T-helper 2 cell (primary cell): ENCODE measurements at places on chromosomes 2 and 18.
A peak's percentile ranks its signal among the peaks of the same experiment; 100 is the strongest.

DNA sequence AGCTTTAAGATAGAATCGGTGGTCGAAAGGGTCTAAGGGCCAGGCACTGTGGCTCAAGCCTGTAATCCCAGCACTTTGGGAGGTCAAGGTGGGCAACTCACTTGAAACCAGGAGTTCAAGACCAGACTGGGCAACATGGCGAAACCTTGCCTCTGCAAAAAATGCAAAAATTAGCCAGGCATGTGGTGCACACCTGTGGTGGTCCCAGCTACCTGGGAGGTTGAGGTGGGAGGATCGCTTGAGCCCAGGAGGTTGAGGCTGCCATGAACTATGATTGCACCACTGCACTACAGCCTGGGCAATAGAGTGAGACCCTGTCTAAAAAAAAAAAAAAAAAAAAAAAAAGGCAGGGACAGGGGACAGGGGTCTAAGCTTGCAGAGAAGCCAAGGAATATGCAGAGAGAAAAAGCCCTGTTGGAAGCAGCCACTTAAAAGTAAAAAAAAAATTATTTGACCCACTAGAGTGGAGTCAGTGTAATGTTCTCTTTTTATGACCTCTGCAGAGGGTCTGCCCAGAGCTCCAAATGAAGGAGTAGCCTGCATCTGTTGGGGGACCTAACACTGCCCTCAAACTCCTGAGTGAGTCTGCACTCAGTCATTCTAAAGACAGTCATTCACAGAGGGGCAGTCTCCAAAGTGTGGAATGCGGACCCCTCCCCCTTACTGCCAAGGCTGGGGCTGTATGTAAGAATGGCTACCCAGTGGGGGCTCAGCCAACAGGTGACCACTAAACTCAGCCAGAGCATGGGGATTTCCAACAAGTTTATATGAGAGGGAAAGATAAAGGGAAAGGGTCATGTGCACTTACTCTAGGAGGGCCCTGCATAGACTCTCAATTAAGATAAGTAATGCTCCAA is 118.5 kb upstream of the CDCA7 start:
- no peak for DNase-seq

GRCh38 chr2:29879456-29879855 is 41.9 kb downstream of the ALK start:
- no peak for DNase-seq

DNA sequence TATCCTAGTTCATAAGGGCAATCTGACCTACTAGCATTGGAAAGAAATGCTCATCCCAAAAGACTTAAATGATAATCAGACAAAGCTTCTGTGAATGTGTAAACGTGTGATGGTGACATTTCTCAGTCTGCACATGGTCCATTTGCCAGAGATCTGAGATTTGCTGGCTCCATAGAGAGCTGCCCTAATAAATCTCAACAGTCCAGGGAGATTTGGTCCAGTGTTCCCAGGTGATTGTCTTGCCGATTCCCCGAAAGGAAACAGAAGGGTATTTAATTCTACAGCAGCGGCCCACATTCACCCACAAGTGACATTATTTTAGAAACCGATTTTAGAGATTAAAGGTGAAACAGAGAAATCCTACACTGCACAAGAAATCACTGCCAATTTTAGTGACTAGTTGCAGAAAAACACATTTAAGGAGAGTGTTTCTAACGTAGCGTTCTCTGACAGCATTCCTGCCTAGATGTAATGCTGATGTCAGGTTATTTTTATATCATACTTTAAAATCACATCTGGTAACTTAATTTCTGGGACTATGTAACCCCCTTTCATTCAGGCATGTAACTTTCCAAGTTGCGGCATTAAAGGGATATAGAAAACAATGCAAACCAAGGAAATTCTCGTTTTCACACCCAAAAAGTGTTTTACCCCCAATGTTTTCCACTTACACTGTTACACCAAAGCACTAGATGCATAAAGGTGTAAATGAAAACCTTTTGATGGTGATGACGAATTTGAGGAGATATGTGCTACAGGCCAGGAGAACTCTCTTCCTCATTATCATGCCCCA is 231.9 kb upstream of the FN1 start:
- DNase-seq: no peak

- DNase-seq: peak; percentile 71
Observed at GRCh38 chr18:79684283-79684631, 4.7 kb downstream of the CTDP1 start.

GRCh38 chr2:88735133-88735532 is 43.7 kb downstream of the RPIA start:
- DNase-seq: no peak

DNA sequence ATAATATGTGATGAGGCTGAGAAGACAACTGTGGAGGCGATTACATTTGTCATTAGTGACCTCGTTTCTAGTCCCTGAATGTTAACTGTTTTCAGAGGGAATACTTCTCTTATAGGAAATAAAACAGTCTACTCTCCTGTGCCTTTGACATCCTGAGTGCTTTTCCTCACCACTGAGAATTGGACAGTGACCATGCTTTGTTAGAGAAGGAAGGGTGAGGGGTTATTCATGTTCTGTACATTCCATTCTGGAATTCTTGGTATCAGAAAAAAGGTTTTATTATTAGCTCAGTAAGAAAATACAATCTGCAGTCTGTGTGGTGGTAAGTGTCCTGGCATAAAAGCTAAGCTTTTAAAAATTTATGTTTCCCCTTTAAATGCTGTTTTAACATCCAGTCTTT is 58.8 kb downstream of the PARD3B start:
- DNase-seq: no peak

GRCh38 chr2:194304191-194304590 is 1352.8 kb upstream of the SLC39A10 start:
- DNase-seq: no peak

GRCh38 chr18:8747440-8747937 is 42.1 kb downstream of the MTCL1 start:
- no peak for DNase-seq

DNA sequence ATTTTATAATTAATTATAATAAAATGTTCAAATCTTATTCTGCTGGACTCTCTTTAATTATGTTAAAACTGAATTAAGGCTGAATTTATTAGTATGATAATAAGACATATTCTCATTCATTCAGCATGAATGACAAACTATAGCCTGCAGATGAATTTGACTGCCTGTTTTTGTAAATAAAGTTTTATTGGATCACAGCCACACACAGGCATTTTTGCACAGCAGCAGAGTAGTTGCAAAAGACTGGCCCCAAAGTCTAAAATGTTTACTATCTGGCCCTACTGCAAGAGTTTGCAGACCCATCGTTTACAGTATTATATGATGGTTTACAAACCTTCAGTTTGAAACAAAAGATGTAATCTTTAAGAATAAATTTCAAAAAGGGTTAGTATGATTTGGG is 58.6 kb downstream of the RMDN2 start:
- no peak for DNase-seq

- DNase-seq: no peak
Observed at GRCh38 chr18:69725009-69725408, 222.7 kb downstream of the CD226 start.

GRCh38 chr18:79068341-79068936 is 755 bp upstream of the ATP9B start:
- DNase-seq: peak; percentile 16

DNA sequence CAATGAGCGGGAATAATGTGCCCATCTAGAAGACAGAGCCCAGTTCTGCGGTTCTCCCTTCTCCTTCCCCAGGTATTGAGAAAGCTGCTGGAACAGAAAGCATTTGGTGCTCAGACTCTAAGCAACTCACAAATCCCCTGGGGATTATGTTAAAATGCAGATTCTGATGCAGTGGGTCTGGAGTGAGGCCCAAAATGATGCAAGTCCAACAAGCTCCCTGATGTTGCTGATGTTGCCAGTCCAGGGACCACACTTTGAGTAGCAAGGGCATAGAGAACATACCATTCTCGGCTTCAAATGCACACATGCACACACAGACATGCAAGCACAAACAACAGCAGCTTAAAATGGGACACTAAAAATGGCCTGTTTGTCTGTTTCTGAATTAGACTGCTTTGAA is 274.8 kb upstream of the NCKAP5 start:
- no peak for DNase-seq

GRCh38 chr18:6406075-6406909 is 8.4 kb downstream of the L3MBTL4 start:
- no peak for DNase-seq

DNA sequence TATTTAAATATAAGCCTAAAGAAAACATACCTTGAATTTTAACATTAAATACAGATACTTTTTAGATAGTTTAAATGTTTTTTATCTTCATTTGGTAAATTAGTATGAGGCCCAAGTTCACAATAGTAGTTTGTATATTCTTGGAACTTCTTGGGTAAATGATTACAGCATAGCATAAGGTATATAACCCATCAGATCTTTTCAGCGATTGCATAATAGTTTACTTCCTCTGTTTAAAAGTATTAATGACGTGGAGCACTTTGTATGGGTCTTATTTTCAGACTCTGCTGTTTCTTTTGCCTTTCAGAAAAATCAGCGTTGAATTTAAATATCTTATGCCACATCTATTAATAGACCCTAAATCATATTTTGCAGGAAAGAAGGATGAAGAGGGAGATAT is 60.2 kb downstream of the CHRNA1 start:
- DNase-seq: no peak

DNA sequence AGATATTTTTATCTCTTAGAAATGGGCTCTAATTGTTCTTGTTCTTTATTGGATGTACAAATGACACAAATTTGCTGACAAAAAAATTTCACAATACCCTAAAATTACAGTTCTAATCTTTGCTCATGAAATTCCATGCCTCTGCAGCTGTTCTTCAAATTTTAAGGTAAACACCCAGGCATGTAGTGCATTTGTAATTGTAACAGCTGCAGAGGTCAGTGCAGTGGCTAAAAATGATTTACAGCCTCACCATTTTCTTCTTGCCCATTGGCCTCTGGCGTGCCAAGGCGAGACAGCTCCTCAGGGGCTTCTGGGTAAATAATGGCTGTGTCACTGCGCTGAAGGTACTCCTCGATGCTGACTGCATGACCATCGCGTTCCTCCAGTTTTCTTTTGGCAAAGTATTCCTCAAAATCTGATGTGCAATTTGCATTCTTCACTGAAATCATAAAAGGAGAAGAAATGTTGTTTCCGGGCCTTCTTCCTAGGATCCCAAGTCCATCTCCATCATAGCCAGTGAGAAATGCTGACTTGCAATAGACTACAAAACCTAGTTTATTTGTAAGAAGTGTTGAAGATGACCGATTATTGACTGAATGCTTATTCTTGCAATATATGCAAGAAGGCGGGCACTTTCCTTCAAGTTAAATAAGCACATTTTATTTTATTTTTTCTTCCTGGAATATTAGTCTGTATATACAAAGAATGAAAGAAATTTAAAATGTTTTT is 115.2 kb downstream of the ZEB2 start:
- no peak for DNase-seq

DNA sequence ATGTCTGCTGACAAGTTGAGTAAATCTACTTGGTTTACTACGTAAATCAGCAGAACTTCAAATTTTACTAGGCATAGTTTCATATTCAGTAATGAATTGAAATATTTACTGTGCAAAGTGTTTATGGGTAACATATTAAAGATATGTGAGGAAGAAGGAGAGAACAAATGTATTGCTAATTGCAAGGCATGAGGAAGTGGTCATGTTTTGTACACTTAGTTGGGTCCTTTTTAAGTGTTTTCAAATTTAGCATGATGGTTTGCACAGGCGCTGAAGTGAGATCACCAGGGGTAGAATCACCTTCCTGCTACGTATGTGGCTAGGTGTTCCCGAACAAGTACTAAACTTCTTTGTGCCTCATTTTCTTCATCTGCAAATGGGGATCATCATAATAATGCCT is 1534.4 kb downstream of the LRP1B start:
- no peak for DNase-seq

- no peak for DNase-seq
Observed at GRCh38 chr2:226524381-226524843, 275.2 kb downstream of the IRS1 start.

DNA sequence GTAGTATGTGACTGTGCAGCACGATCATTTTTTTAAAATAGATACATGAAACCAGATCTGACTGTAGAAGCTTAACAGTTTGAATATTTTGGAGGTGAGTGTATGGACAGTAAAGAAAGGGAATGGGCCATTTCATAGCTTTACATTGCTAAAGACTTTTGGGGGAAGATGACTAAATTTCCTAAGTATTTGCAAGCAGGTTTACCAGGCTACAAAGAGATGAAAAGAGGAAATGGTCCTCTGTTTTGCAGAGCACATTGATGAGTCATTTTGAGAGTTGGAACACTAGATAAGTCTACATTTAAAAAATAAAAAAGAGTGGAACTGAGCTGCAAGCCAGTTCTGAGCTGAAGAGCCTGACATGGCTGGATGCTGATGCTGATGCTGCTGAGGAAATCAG is 115.7 kb upstream of the LRATD1 start:
- DNase-seq: no peak

GRCh38 chr18:41311571-41312547 is 643.2 kb upstream of the PIK3C3 start:
- DNase-seq: no peak

DNA sequence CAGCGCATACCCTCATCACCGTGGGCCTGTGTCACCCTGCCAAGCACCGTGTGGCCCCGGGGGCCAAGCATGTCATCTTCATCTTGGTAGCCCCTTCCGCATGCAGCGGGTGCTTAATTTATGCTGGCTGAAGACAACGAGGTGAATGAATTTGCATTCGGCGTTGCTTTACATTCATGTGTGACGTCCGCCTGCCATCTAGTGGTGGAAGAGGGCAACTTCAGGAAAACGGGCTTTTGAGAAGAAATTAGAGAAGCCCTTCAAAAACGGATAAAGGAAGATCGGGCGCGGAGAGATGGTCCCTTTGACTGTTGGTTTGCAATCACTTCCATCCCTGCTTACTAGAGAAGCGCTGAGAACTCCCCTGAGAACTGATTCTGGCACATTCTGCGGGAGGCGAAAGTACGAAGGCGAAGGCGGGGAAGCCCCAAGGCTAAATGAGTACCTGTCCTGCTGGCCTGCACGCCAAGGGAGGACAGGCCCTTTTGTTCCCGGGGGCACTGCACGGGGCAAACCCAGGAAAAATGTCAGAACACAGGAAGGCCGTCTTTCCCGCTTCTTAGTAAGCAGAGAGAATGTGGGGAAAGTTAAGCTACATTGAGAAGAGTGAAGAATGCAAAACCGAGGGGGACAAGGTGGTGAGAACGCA is 145.9 kb downstream of the ZNF516 start:
- DNase-seq: peak; percentile 64

GRCh38 chr2:135783439-135783838 is 41.8 kb downstream of the UBXN4 start:
- DNase-seq: no peak

DNA sequence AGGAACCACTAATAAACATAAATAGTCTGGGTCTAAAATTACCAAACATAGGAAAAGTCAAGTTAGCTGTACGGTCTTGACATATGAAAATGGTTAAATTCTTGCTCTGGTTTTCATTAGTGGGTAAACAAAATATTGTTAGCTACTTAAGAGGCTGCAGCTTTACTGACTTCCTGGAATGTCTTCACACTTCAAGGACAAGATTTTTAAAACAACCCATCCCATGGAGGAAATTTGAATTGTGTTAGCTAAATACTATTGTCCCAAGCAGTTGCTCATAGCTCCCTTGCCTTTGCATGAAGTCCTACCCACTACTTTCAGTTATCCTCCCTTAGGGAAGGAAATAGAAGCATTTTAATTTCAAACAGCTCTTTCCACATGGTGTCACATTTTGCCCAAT is 128.5 kb downstream of the EPHA4 start:
- DNase-seq: no peak
